ENCODE measurements at places on chromosomes 3 and 15.

DNA sequence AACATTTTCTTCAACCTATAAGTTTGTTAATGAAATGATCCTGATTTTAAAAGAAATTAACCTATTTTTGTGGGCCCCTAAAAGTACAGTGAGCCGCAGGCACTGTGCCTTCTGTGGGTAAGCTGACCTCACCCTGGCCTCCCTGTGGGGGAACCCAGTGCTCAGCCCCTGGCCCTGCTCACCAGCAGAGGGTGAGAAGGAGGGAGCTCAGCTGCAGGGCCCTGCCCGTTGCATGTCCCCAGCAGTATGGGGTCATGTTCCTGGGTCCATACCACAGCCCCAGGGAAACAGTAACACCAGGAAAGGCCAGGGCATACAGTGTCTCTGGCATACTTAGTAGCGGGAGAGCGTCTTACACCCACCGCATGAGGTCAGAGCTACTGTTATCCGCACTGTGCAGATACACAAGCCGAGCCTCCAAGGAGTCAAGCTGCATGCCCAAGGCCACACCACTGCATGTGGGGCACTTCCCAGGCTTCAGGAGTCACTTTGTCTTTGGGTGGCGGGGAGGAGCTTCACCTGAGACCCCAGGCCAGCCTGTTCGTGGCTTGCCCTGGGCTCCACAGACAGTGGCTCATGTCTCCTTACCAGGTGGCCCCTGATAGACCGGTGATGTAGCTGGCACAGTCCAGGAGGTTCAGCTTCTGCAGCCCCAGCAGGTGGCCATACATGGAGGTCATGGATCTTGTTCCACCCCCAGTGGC is 22.6 kb upstream of the EHD4 start:
- no peak for DNase-seq

GRCh38 chr15:41919954-41920538 is 26.2 kb upstream of the SPTBN5 start:
- DNase-seq, result no peak

GRCh38 chr3:23485922-23486321 is 282.8 kb downstream of the UBE2E2 start:
- DNase-seq, result no peak

- DNase-seq, result no peak
Observed at GRCh38 chr15:47678040-47678439, 39.3 kb upstream of the SEMA6D start.

DNA sequence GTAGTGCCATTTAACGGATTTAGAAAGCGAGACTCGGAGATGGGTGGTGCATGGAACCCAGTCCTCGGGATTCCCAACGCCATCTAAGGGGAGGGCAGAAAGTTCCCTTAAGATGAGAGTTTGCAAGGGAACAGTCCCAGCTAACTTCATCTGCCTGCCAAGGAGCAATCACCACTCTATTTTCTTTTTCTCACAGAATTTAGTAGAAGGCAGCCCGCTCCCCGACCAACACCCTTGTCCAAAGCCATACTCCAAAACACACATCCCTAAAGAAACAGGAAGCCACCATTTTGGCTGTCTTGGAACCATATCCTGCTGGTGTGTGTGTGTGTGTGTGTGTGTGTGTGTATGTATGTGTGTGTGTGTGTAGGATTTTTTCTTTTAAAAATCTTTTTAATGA is 7.1 kb upstream of the FGD5 start:
- no peak for DNase-seq

- no peak for DNase-seq
Observed at GRCh38 chr3:129715854-129716253, 109.4 kb upstream of the PLXND1 start.

GRCh38 chr15:36109943-36110658 is 469.3 kb upstream of the CDIN1 start:
- no peak for DNase-seq
